ENCODE measurements at places on chromosomes 11 and 22.

DNA sequence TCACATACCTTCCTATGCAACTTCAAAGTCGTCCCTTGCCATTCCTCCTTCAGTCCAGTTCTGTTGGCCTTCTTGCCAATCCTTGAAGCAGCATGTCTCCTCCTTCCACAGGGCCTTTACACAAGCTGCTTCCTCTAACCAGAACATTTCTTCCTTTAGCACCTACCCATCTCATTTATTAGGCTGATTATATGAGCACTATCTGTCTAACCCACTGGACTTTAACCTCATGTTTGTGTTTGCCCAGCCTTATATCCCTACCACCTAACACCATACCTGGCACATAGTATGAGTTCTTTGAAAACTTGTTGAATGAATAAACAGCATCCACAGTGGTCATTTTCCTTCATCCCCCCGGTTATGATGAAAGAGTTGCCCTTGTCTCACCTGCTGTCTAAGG is 154.4 kb downstream of the WNT11 start:
- DNase-seq: no peak

GRCh38 chr11:132131961-132132360 is 761.5 kb downstream of the NTM start:
- no peak for DNase-seq

DNA sequence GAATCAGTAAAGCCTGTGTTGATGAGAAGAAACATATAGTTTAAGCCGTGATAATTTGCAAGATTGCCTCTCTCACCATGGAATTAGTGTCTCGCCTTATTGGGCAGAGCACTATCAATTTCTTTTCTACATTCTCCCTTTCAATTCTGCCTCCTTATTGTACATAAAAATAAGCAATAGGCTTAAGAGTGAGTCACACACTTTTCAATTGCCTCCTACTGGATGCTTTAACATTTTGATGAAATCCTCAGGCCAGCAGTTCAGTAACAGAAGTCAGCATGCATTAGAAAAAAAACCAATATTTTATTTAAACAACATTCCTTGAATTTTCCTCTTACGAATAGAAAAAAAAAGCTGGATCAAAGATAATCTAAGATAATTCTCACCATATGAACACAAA is 33.8 kb upstream of the VWA5A start:
- no peak for DNase-seq

DNA sequence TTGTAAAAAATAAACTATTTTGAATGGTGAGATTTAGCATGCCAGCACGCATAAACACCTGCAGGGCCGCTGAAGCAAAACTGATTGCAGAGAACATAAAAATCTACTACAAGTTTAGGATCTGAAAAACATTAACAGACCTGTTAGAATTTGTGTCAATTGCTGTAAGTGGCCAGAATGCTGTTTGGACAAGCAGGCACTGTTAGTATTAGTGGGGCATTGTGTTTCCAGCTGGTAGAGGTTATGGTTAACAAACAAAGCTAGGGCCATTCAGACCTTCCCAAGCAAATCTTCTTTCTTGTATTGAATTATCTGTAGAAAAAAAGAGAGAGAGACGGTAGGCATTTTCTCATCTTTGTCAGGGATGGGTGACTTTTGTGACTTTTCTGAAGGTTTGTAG is 57.6 kb upstream of the OLFML1 start:
- DNase-seq: no peak

DNA sequence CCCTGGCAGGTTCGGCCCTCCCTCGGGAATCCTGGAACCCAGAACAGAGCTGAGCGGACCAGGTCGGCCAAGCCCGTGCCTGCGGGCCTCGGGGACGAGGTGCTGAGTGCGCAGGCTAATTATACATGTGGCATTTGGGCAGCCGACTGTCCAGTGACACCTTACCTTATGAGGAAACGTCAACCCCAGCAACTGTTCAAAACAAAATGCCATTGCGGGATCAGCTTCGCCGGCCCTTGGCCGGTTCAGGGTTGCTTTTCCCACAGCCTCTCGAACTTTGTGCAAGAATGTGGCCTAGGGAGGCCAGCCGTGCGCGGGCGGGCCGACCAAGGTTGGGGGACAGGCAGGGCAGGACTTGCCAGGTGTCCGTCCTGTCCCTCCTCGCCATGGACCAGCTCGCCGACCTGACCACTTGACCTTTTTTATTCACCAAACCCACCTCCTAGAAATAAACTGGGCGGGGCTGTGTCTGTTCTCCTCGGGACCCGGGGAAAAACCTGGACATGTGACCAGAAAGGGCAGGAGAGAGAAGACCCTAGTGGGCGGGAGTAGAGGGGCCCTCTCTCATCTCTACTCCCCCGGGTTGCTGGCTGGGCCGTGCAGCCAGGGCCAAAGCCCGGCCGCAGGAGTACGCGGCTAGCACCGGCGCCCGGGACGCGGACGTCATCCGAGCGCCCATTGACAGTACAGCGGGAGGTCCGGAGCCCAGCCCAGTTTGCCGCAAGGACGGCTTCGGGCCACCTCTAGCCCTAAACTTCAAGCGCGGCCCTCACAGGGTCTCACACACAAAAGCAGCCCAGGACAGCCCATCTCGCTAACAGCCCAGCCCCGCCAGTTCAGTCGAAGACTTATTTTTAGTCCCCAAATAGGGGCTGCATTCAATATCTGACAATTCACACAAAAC is 134.3 kb upstream of the C11orf58 start:
- no peak for DNase-seq

DNA sequence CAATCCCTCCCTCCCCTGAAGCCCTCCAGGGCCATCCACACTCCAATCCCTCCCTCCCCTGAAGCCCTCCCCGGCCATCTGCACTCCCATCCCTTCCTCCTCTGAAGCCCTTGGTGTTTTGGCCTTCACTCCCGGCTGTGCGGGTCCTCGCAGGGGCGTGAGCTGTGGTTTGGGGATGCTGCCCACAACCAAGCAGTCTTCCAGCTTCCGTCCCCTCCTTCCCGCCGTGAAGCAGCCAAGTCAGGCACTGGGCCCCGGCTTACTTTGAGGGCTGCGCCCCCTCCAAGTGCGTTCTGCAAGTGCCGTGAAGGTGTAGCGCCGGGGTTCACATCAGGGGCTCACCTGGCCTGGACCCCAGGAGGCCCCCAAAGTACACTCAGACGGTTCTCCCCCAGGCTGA is 335.9 kb downstream of the BRD1 start:
- no peak for DNase-seq

- peak; percentile 71 for DNase-seq
These were observed 115.3 kb upstream of the TTC12 start for GRCh38 chr11:113198972-113199661.

- no peak for DNase-seq
These were observed 33.7 kb downstream of the USP28 start for GRCh38 chr11:113841691-113842090.

GRCh38 chr11:57982776-57983175 is 40.9 kb upstream of the OR9Q1 start:
- no peak for DNase-seq

DNA sequence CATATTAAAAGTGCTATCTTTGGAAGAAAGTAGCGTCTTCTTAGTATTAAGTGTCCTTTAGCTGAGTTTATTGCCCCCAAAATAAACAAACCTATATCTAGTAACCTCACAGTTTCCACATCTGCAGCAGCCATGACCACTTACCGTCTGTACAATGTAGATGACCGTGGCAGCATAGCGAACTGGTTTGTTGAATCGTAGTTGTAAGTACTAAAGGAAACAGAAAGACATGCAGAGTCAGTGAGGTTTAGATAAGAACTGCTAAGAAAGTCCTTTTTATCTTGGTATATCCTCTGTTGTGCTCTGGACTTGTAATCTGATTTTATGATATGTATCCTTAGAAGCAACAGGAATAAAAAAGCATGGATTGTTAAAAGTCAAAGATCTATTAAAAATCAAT is 9.4 kb downstream of the SLC5A12 start:
- DNase-seq: no peak

DNA sequence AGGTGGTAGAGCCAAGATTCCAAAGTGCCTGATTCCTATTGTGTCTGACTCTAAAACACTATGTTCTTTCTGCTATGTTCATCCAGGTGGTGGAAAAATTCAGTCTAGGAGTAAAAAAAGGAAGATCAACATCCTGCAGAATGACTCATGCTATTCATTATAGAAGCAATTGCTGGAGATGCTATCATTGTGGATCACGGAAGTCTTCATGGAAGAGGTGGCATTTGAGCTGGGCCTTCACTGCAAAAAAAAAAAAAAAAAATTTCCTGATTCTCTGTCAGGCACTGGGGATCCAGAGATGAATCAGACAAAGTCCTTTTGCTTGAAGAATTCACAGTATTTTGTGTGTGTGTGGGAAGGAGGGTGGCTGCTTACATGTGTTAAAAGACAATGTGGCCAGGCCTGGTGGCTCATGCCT is 1.4 kb upstream of the UVRAG start:
- no peak for DNase-seq

- DNase-seq: no peak
These were observed 97.2 kb downstream of the PIWIL4 start for GRCh38 chr11:94664346-94664745.

- DNase-seq: no peak
These were observed 11.0 kb downstream of the CHST1 start for GRCh38 chr11:45654231-45655011.

DNA sequence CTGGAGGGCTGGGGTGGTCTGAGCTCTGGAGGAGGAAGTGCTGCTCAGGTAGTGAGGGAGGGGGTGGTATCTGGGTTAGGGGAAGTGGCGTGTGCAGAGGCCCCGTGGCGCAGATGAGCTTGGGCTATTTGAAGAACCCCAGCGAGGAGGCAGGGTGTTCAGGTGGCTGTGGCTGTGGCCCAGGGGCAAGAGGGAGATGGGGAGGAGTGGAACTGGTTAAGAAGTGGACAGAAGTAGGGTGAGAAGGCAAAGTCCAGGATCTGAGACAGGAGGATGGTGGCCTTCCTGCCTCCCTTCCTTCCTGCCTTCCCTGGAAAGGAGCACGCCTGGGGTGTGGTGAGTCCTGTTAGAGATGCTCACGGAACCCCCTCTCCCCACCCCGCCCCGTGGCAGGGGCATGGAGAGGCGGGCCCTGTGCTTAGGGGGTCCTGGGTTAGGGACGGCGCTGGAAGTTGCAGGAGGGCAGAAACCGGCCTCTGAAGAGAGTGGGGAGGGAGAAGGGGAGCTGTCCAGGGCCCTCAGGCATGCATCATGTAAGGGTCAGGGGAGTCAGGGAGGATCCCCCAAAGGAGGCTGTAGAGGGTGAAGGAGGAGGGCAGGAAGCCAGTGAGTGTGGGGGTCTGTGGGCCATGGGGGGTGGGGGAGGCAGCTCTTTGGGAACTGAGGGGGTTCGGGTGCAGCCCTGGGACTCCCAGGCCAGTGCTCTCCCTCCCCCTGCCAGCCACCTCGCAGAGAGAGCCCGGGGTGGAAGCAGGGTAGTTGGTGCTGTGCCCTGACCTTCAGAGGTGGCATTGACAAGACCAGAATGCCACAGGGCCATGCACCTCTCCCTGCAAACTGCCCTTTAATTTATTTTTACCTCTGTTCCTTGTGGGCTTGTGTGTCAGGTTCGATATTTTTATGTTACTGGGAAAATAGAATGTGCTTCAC is 63.7 kb upstream of the PARVG start:
- no peak for DNase-seq

- no peak for DNase-seq
These were observed 773 bp upstream of the PATL1 start for GRCh38 chr11:59669611-59670009.

DNA sequence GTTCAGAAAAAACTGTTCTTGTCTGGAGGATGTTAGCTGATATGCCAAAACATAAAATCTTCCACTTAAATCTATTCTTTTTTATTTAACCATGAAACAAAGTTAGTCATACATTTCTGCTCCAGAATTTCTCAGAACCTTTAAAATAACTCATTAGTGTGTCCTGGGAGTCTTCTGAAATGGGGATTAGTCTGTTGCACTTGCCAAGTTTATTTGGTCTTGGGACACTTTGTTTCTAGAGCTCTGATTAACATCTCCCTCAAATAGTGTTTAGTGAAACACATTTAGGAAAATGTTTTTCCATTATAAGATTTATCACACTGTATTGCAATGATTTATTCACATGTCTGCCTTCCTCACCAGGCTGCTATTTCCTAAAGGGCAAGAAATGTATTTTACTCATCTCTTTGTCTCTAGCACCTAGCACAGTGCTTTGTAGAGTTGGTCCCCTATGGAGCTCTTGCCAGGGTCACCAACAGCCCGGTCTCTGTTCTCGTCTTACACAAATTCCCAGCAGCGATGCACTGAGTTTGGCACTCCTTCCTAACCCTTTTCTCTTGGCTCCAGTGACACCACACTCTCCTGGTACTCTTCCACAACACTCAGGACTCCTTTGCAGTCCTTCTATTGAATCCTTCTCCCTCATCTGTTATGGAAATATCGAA is 189.2 kb downstream of the CSNK2A3 start:
- DNase-seq: no peak

DNA sequence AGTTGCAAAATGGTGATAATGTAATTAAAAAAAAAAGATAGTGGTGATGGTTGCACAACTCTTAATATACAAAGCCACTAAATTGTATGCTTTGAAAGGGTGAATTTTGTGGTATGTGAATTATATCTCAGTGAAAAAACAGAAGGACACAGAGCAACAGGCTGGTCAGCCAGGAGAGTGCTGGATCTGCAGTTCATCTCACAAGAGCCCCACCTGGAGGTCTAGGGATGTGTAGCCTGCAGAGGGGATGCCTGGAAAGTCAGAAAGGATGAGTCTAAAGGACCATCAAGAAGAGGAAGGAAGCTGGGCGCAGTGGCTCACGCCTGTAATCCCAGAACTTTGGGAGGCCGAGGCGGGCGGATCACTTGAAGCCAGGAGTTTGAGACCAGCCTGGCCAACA is 9.0 kb downstream of the POLR3H start:
- no peak for DNase-seq

DNA sequence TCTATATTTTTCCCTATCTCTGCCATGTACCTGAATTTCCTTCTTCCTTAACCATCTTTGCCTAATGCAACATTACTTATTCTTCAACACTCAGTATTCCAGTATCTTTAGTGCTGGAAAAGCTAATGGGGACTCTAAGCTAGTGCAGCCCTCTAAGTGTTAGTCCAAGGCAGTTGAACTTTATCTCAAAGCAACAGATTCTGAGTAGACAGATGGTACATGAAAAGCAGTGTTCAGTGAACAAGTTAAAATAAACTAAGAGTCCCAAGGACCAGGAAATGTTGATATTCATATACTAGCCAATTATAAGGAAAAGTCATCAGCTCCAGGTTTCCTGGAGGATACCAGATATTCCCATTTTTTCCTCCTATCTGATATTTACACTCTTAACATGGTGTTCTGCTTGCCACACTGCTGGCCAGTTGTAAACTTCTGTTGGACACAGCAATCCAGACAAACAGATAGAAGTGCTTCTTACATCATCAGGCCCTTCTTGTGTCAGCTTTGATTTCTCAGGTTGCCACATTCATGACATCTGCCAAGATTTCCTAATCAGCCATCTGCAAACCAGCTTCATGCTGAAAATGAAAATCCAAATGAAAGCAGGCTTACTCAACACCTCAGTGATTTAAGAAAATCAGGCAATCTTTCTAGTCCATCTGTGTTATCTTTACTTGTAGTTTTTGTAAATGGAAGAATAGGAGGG is 255.9 kb upstream of the POU2AF2 start:
- DNase-seq: no peak

Measured in H4 (cell line).